ENCODE measurements at places on chromosomes 6 and 20. TPM values are rescaled to one million over a fixed set of nuclear protein-coding genes. Genes with fewer than 3 reads are reported as not detected.
A peak's percentile ranks its signal among the peaks of the same experiment; 100 is the strongest.

Gene TFAP2B
- not detected for total RNA-seq

Gene RCAN2
- 1.0 TPM for total RNA-seq

Gene EYA4
- total RNA-seq, result 33.7 TPM

Gene PAK5
- total RNA-seq, result 0.21 TPM

Gene LY6G6D
- total RNA-seq, result not detected

Gene ATP6V1G2
- not detected for total RNA-seq

GRCh38 chr6:134331256-134331655 lies 13.3 kb upstream of the SGK1 start:
- no peak for DNase-seq

- DNase-seq, result no peak
These were observed 2.2 kb upstream of the OLIG3 start for GRCh38 chr6:137496368-137496767.

DNA sequence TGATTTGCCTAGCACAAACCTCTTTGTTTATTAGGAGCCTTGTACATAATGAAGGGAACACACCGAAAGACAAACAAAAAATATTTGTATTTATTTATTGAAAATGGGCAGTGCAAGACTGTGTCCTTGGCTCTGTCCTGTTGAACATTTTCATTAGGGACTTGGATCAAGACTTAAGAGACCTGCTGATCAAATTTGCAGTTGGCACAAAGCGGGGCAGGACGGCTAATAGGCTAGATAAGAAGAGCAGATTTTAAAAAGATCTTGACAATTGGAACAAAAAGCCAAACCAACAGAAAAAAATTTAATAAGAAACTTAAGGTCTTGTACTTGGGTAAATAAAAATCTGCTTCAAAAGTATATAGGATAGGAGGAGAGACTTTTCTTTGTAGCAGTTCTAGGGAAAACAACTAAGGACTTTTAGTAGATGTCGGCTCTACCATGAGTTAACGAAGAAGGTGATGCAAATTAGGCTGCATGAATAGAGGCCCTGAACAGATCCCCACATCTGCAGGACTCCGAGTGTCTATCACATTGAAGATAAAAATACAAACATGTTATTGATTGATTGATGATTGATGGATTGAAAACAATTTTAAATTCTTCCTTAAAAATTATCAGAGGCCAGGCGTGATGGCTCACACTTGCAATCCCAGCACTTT lies 124.1 kb upstream of the SPACA1 start:
- DNase-seq, result no peak

GRCh38 chr6:169622618-169623017 lies 79.2 kb downstream of the WDR27 start:
- no peak for DNase-seq

DNA sequence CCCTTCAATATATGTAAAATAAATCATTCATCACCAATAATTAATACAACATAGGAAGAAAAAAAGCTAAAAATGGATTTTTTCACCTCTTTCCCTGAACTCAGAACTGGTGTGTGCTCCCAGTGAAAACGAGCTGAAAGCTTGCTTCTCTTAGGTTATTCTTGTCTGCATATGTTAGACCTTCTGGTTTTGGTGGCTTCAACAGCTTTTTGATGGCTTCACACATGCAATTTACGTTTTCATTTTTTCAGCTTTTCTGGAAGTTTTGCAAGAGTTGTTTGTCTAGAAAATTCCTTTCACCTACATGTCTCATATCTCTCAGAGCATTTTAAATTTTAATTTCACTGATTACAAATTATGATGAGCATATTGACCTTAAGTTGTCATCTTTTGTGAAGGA lies 86.9 kb upstream of the PTCHD4 start:
- no peak for DNase-seq

DNA sequence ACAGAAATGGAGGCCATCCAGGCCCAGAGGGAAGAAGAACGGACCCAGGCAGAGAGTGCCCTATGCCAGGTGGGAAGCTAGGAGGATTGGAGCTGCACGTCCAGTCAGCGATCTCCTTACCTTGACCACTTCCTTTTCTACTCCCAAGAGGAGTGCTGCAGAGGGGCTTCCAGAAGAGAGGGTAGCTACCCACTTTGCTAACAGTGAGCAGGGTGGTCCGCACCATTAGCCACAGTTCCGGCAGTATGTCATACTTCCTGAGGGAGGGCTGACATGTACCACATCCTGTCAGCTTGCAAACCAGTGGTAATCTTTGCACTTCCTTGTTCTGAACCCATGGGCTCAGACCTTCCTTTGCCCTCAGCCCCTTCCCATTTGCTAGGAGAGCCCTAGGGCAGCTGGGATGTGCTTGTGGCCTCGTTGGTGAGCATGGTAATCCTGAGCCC lies 35.4 kb downstream of the CEP250 start:
- DNase-seq, result no peak

DNA sequence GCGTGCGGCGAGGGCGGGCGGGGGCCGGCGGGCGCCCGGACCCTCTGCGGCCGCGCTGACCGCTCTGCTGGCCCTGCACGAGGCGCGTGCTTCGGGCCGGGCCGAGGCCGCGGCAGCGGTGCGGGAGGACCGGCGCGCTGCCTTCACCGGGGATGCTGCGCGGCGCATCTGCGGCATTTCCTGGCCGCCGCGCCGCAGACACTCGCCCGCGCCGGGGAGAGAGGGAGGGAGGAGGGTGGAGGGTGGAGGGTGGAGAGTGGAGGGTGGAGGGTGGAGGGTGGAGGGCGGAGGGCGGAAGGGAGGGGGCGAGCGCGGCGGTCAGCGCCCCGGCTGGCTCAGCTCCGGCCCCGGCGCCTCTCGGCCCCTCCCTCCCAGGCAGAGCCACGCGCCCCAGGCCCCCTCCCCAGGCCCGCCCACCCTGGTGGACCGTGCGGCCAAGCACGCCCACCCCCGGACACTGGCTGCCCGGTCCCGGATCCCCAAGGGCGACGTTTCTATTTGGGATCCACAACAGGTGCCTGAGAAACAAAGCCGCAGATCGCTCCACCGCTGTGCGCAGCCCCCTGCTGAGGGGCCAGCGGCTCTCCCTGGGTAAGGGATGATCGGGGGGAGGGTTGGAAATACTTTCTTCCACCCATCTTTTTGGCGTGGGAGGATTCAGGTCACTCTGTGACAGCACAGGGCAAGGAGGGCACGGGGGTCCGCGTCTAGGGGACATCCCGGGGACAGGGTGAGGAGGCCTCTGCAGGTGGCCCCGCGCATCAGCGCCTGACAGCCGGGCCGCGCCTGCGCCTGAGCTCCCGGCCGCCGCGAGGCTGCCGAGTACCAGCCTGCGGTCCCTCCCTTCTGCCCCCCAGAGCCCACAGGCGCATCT lies 111.2 kb upstream of the BEND6 start:
- DNase-seq, result peak; percentile 83

- no peak for DNase-seq
These were observed 668 bp upstream of the RPP40 start for GRCh38 chr6:5004373-5005037.

DNA sequence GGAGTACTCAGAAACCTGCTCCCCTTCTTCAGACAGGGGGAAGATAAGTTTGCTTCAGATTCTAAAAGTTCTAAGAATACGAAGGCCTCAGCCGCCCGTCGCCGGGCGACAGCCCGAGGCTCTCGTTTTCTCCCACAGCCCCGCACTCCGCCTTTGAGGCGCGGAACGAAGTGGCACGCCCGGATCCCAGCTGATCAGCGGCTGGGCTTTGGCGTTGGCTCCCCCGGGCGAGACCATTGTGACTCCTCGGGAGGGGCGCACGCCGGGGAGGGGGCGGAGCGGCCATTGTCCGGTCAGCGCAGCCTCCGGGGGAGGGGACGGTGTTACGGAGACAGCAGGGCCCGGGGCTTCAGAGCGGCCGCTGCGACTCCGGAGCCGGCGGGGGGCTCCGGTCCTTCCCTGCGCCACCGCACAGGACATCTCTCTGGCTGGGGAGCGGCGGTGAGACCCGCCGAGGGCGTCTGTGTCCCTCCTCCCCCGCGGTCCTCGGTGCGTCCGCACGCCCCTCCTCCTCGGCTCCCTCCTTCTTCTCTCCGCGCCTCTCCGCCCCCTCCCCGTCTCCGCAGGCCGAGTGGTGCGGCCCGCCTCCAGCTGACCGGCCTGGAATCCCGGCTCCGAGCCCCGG lies at the start of gene ZFAND3:
TSS of gene ZFAND3 (plus strand) at position 551 of the 625 bp plus-strand sequence. CDS start 219 bp downstream, outside the sequence.
- DNase-seq, result peak; percentile 92

Data from H4 (cell line).